Astrocyte (in vitro differentiated cells and primary cell): ENCODE measurements at places on chromosomes 13 and 19. TPM values are rescaled to one million over a fixed set of nuclear protein-coding genes. Genes with fewer than 3 reads are reported as not detected.

LRRC4B gene
- total RNA-seq: not detected in 2 replicates

LILRA2 gene
- total RNA-seq: not detected in 2 replicates

ZNF738 gene
- 13.1 and 18.6 TPM in 2 replicates for total RNA-seq

HIF3A gene
- total RNA-seq: 12.6 and 15.6 TPM in 2 replicates

ATP4B gene
- not detected in 2 replicates for total RNA-seq

C19orf12 gene
- total RNA-seq: 38.7 and 40.9 TPM in 2 replicates

CDX2 gene
- total RNA-seq: not detected in 2 replicates

PRR19 gene
- total RNA-seq: 1.3 and 1.4 TPM in 2 replicates

BCL2L12 gene
- 26.6 and 31.5 TPM in 2 replicates for total RNA-seq
